ENCODE measurements at places on chromosomes 7 and 10.

DNA sequence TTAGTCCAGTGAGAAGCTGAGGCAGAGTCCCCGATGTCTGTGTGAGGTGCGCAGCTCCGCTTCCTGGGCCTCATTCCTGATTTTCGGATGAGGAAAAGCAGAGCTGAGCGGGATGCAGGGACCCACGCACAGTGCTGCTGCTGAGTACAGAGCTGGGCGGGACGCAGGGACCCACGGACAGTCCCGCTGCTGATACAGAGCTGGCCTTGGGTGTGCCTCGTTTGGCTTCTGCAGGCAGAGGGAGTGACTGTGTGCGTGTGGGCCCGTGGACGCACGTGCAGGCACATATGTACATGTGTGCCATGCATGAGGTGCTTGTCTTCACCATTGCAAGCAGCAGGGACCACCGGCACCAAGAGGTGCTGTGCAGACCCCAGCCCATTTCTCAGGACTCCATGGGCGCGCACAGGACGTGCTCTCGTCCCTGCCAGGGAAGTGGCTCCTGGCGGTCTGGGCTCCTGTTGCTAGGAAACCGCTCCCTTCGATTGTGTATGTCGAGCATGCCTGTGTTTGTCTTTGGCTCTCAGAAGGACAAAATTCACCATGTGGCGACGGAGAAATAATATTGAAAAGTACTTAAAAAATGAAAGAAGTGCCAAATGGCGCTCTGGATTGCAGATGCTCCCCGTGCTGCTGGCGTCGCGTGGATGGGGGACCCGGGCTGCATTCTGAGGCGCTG, 303.8 kb upstream of the MKI67 start:
- no peak for ATAC-seq

GRCh38 chr10:944034-944831, 12.7 kb upstream of the LARP4B start:
- peak; percentile 53 for ATAC-seq

GRCh38 chr7:39228946-39229345, 251.2 kb downstream of the POU6F2 start:
- ATAC-seq = no peak

GRCh38 chr10:48365668-48366067, 59.2 kb downstream of the MAPK8 start:
- peak; percentile 56 for ATAC-seq

- peak; percentile 84 for ATAC-seq
These were observed 105.1 kb downstream of the GATA3 start for GRCh38 chr10:8159341-8160165.

GRCh38 chr10:89669985-89670384, 24.9 kb upstream of the PANK1 start:
- ATAC-seq = no peak

DNA sequence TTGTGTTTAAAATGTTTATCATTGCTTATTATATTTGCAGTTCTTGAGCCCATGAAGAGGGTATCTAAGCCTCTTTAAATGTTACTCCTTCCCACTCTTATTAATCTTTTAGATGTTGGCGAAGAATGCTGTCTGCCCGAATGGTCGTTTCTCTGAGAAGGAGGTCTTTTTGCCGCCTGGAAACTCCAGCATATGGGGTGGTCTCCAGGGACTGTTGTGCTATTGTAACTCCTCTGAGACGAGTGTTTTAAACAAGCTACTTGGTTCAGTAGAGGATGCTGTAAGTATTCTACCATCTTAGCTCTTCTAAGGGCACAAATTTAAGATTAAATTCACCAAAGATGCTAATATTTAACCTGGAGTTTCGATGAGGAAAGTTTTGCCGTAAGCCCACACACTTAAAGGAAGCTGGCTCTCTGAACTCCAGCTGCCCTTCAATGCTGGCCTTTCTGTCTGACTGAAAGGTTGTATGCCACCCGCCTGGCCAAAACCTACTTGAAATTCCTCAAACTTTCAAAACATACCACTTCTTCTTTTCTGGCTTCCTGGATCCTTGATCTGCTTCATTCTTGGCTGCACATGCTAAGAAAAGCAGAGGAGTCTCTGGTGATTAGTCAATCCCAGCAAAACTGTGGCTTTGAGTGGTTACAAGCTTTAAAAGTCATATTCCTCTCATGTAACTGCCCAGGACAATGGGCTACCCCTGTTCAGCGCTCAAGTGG, 74.7 kb downstream of the ABCA13 start:
- no peak for ATAC-seq
